ENCODE measurements at places on chromosomes 16 and 17.

- peak; percentile 22 for DNase-seq
Observed at GRCh38 chr16:78163772-78164670, 64.6 kb downstream of the WWOX start.

DNA sequence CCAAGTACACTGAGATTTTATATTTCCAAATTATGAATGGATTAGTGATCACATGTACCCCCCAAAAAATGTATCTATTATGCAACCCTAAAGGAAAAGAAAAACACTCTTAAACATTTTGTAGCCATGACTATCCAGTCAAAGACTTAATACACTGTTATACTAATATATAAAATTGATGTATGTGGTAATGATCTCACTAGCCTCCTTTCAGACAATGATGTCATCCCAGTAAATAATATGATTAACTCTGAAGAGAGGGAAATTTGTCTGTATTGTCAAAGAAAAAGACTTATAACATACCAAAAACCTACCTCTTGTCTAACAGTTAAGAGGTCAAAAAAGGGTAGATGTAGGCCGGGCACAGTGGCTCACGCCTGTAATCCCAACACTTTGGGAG lies 80.7 kb downstream of the USP32 start:
- no peak for DNase-seq

DNA sequence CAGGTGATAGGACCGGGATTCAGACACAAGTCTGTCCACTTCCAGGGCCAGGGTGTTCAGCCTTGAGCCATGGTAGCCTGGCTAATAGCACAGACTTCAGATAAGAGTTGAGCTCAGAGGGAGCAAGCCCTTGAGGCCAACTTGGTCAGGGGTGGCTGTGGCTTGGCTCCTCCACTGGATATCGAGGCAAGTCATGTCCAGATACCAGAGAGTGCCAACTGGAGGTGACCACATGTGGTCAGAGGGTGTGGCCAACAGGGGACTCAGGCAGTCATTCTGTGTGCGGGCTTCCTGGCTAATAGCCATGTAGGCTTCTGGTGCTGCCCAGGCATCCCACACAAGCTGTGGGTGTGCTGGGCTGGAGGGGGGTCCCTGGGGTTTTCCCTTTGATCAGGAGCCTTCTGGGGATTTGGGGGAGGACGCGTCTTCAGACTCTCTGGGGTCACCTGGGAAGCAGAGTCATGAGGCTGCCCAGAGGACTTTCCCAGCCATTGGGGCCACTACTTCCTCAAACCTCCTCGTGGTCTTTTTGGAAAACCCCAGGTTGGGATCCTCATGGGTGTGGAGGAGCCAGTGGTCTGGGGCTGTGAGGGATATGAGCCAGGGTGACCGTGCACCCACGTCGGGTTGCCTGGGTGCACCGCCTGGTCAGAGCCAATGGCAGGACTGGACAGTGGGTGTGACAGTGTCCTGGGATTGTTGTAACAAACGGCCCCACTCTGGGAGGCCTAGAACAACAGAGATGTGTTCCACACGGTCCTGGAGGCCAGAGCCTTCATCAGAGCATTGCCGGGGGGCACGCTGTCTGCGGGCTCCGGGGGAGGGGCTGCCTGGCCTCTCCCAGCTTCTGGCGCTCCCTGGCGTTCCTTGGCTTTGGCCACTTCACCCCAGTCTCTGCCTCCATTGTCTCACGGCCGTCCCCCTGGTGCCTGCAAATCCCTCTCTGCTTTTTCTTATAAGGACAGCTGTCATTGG lies 25.0 kb downstream of the COX4I1 start:
- no peak for DNase-seq

GRCh38 chr16:66516509-66516807 lies 33.5 kb downstream of the TK2 start:
- no peak for DNase-seq

DNA sequence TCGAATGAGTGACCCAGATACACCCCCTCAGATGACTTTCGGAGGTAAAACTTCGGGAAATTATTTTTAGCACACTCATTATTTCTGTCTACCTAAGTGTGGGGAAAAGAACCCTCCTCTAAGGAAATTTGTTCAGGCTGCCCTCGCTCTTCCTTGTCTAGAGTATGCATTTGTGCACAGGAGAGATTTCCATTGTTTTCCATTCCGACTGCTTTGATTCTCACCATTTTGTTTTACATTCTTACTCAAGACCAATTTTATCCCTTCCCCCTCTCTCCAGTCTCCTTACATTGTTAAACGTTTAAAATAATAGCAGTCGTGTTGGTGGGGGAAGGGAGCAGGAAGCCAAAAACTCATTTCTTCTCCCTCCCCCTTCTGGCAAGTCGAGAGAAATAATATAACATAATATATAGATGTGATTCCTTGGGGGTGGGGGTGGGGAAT lies 1.5 kb upstream of the CHD3 start:
- no peak for DNase-seq

- no peak for DNase-seq
Observed at GRCh38 chr16:64626776-64627175, 495.1 kb downstream of the CDH11 start.

- DNase-seq: no peak
Observed at GRCh38 chr17:65811043-65811442, 249.6 kb upstream of the AXIN2 start.

- DNase-seq: peak; percentile 22
Observed at GRCh38 chr17:17922070-17922614, 50.1 kb downstream of the TOM1L2 start.

DNA sequence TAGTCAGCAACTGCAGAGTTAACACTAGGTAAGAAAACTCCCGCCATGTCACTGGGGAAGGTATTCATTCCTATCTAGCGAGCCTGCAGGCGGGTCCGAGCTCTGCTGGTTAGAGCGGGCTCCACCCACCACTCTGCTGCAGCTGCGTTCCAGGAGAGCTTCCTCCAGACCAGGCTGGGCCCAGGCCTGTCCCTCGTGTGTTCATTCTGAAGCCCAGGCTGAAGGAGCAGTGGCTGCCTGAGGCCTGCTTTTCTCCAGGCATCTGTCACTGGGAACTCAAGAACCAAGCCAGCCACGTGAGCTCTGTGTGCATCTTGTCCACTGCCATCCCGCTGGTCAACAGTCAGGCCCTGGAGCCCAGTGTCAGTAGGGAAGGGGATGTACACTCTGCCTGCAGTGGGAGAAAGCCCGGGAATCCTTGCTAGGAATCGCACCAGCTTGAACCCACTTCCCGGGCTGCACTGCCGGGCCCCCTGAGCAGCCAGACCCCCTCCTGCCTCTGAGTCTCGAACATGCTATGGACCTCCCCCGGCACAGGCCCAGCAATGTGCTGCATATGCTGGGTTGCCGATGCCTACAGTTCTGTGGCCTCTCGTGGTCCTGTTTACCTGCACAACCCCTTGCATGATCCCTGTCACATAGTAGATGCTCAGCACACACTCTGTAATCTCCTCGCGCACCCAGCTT lies 51.0 kb upstream of the ENPP7 start:
- no peak for DNase-seq

DNA sequence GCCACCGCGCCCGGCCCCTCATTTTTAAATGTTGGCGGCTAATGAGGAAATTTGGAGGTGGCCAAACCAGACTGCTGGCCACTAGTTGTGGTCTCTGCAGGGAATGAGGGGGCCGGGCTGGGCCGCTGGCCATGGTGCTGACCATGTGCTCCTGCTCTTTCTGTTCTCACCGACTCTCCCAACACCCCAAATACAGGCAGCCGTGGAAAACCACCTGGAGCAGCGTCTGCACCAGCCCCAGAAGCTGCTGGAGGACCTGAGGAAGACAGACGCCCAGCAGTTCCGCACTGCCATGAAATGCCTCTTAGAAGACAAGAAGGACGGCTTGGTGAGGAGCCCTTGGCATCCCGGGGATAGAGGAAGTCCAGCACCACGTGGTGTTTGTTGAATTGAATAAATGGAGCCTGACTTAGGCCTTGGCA lies 21.3 kb downstream of the OTOA start:
- DNase-seq: no peak

GRCh38 chr17:35804658-35805192 lies 4.6 kb upstream of the TAF15 start:
- DNase-seq: peak; percentile 86

DNA sequence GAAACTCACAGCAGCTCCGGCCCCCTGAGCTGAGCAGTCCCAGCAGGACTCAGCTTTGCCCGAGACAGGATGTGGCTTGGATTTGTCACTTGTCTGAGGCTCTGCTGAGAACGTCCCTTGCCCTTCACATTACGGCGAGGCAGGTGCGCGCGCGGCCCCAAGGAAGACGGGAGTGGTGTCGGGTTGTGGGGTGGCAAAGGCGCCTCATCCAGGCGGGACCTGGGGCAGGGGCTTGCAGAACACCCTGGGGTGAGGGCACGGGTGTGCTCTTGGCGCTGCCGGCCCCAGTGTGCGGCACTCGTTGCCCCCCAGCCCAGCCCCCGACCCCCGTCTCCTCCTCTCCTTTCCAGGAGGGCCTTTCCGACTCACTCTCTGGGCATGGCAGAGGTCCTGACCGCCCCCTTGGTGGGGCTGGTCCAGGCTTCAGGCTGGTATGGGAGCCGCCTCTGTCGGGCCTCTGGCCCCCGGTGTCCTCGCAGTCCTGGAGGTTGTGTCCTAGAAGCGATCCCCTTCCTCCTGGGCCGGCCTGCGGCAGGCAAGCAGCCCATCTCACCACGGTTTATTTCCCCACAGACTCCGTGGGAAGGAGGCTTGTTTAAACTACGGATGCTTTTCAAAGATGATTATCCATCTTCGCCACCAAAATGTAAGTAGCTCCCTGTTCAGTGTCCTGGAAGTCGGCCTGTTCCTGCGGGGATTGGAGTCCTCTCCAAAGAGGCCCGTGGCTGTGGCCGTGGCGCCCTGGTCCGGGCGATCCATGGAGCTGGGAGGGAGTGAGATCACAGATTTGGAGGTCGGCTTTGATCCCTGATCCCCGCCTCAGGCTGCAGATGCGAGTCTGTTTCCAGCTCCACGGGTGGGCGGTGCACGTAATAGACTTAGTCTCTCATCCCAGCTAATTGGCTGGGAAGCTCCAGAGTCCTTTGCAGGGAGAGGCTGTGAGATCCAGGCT lies 5.9 kb downstream of the UBE2I start:
- no peak for DNase-seq

GRCh38 chr17:6495450-6496115 lies 51.3 kb downstream of the PIMREG start:
- DNase-seq: no peak

DNA sequence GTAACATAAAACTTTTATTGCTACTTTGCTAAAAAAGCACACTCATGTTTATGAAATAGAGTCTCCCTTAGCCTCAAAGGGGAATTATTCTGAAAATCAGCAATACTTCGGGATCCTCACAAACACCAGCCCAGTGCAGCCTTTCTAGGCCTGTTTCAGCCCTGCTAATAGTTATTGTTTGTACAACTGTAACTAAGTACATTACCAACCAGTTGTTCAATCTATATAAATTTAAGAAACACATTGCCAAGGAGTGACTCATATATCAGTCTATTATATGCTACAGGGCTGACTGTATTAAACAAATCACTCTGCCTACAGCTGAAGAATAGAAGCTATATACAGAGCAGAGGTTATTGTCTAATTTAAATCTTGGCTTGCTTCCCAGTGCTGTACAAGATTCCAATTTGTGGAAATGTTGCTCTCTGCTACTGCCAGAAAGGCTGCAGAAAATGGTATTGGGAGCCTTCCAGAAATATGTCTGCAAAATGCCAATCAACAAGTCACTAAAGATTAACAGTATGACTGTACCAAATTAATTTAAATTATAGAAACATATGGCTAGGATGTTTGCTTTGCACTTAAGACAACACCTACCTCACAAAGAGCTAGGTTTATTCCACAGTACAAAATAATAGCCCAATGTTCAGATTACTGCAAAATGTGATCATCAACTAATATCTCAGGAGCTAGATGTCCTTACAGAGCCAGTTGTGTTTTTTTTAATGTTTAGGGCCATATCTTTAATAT lies 49.7 kb downstream of the TOX3 start:
- DNase-seq: no peak

GRCh38 chr17:1934901-1935300 lies 90.2 kb downstream of the RTN4RL1 start:
- DNase-seq: no peak

GRCh38 chr16:53433509-53433908 lies 762 bp upstream of the RBL2 start:
- DNase-seq: no peak

DNA sequence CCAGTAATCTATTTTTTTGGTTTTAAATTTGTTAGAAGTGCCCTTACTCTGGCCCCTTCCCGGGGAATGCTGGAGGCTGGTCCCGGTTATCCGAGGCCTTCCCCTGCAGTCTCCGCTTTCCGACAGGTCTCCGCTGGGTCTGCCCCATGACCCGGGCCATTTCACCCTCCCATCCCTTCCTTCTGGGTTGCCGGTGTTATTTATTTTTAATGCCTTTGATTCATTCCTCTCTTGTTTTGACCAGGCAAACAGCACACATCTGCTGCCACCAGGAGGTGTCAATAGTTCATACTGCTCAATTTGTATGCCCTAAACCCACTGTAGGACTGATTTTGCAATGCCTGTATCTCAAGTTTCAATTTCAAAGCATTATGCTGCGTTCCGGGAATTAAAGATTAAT lies 113.2 kb upstream of the IRX5 start:
- DNase-seq: no peak

- DNase-seq: no peak
Observed at GRCh38 chr17:34988644-34989043, 8.3 kb downstream of the LIG3 start.

DNA sequence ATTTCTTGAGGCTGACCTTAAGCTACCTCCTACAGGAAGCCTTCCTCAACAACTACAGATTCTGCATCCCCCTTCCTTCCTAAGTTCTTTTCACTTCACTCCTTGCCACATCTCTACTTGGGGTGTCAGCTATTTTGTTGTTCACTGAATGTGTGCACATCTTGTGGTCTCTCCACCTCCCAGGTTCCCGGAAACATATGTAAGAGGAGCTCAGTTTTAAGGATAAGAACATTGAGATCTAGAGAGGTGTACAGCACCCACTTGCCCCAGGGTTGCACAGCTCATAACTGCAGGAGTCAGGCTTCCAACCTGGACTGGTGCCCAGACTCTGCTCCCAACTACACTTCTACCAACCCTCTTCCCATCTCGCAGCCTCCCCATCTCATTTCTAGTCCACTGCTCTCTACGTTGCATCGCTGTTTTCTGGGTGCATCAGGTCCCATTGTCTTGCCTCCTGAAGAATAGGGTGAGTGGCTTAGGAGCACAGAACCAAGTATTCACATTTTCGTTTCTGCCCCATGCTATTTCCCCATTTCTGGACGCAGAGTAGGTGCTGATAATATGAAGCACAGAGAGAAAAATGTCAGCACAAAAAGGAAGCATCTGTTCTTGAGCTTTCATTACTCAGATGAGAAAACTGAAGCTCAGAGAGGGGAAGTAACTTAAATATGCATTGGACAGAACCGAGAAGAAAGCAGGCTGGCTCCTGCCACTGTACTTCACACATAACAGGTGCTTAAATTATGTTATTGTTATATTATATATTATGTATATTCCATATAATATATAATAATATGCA lies 292.0 kb upstream of the CCL2 start:
- no peak for DNase-seq

GRCh38 chr17:57488856-57489255 lies 232.5 kb downstream of the MSI2 start:
- no peak for DNase-seq

- no peak for DNase-seq
Observed at GRCh38 chr16:86059253-86060171, 160.6 kb downstream of the IRF8 start.

- no peak for DNase-seq
Observed at GRCh38 chr17:15501282-15501681, 33.9 kb upstream of the CDRT4 start.

GRCh38 chr17:50816771-50817751 lies 18.3 kb upstream of the WFIKKN2 start:
- DNase-seq: no peak
